ENCODE measurements at places on chromosomes 2 and 18.
A peak's percentile ranks its signal among the peaks of the same experiment; 100 is the strongest.

GRCh38 chr2:235460548-235461047 is 33.2 kb upstream of the AGAP1 start:
- no peaks in the 10 kb centered on the region for H3K4me1 ChIP-seq
- no peak for DNase-seq
- H3K27me3 ChIP-seq: no peaks in the 10 kb centered on the region
- no peaks in the 10 kb centered on the region for H3K36me3 ChIP-seq

DNA sequence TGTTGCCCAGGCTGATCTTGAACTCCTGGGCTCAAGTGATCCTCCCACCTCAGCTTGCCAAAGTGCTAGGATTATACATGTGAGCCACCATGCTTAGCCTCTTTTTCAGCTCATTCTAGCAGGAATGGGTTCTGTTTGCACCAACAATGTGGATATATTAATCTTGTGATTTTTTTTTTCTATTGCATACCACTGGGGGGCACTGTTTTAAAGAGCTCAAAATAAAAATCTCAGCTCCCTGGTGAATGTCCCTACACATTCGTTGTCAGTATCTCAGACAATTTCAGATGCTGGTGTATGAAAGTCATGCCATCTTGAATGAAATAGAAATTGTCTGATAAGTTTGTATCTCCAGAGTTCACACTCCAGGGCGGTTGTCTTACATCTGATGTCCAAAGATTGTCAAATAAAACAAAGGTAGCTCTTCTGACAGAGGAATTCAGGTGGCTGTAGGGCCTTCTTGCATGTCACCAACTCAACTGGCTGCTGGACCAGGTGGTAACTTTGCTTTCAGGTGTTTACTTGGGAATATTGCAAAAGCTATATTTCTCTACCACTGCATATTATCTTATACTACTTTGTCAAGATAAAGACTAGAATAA is 3.1 kb upstream of the MATN3 start:
- H3K27ac ChIP-seq: no peak overlapping the region
- H3K4me3 ChIP-seq: no peak overlapping the region
- H3K36me3 ChIP-seq: no peaks in the 10 kb centered on the region
- H3K27me3 ChIP-seq: peaks cover 32% of the 10 kb centered on the region
- DNase-seq: peak; percentile 20
- H3K4me1 ChIP-seq: peaks cover 4% of the 10 kb centered on the region

- H3K36me3 ChIP-seq: no peaks in the 10 kb centered on the region
- H3K4me1 ChIP-seq: peaks cover 11% of the 10 kb centered on the region
- H3K27me3 ChIP-seq: no peaks in the 10 kb centered on the region
- H3K4me3 ChIP-seq: no peak overlapping the region
- H3K27ac ChIP-seq: no peak overlapping the region
These were observed 17.1 kb upstream of the NFE2L2 start for GRCh38 chr2:177281400-177282180.

- H3K4me3 ChIP-seq: no peak overlapping the region
- H3K36me3 ChIP-seq: no peaks in the 10 kb centered on the region
- H3K27me3 ChIP-seq: no peaks in the 10 kb centered on the region
- DNase-seq: no peak
- H3K4me1 ChIP-seq: no peaks in the 10 kb centered on the region
These were observed 259.7 kb downstream of the TCF4 start for GRCh38 chr18:55328301-55328700.

- H3K27ac ChIP-seq: no peak overlapping the region
- no peak overlapping the region for H3K4me3 ChIP-seq
- no peak for DNase-seq
- no peaks in the 10 kb centered on the region for H3K36me3 ChIP-seq
These were observed 787.9 kb upstream of the FANCL start for GRCh38 chr2:59029058-59029457.

- no peak for DNase-seq
- no peaks in the 10 kb centered on the region for H3K36me3 ChIP-seq
- H3K4me3 ChIP-seq: no peak overlapping the region
- no peak overlapping the region for H3K27ac ChIP-seq
- H3K4me1 ChIP-seq: peaks cover 6% of the 10 kb centered on the region
These were observed 118.4 kb downstream of the MEIS1 start for GRCh38 chr2:66553370-66553769.

GRCh38 chr2:189178726-189179569 is 613 bp downstream of the COL5A2 start:
- peaks cover 12% of the 10 kb centered on the region for H3K27me3 ChIP-seq
- H3K36me3 ChIP-seq: no peaks in the 10 kb centered on the region
- no peak for DNase-seq
- H3K4me1 ChIP-seq: no peaks in the 10 kb centered on the region
- H3K27ac ChIP-seq: peak overlapping the region; percentile 27

- DNase-seq: no peak
These were observed 4.0 kb downstream of the TSGA10 start for GRCh38 chr2:99150706-99151105.

GRCh38 chr2:225691711-225692110 is 292.2 kb downstream of the NYAP2 start:
- DNase-seq: no peak
- no peaks in the 10 kb centered on the region for H3K27me3 ChIP-seq
- H3K27ac ChIP-seq: no peak overlapping the region
- no peaks in the 10 kb centered on the region for H3K4me1 ChIP-seq

GRCh38 chr2:80113399-80113798 is 191.2 kb downstream of the LRRTM1 start:
- no peaks in the 10 kb centered on the region for H3K4me1 ChIP-seq
- no peak overlapping the region for H3K27ac ChIP-seq
- H3K27me3 ChIP-seq: no peaks in the 10 kb centered on the region

GRCh38 chr18:23711426-23711825 is 22.2 kb downstream of the LAMA3 start:
- no peaks in the 10 kb centered on the region for H3K36me3 ChIP-seq
- H3K27me3 ChIP-seq: no peaks in the 10 kb centered on the region
- H3K27ac ChIP-seq: no peak overlapping the region
- H3K4me3 ChIP-seq: no peak overlapping the region
- peaks cover 10% of the 10 kb centered on the region for H3K4me1 ChIP-seq
- no peak for DNase-seq

DNA sequence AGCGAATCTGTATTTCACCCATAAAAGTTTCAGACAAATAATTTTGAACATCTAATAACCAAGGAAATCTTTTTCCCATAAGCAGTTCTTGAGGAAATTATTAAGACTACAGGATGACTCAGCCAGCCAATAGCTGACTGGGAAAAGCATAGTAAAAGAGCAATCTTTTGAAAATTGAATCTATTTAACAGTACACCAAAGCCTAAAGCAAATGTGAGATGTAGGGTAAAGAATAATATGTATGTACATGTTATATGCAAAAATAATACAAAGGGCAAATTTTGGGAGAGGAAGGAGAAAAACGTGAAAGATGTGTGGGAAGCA is 12.6 kb upstream of the KDSR start:
- H3K27me3 ChIP-seq: no peaks in the 10 kb centered on the region
- H3K27ac ChIP-seq: no peak overlapping the region
- no peak overlapping the region for H3K4me3 ChIP-seq
- peaks cover 8% of the 10 kb centered on the region for H3K36me3 ChIP-seq
- no peaks in the 10 kb centered on the region for H3K4me1 ChIP-seq

DNA sequence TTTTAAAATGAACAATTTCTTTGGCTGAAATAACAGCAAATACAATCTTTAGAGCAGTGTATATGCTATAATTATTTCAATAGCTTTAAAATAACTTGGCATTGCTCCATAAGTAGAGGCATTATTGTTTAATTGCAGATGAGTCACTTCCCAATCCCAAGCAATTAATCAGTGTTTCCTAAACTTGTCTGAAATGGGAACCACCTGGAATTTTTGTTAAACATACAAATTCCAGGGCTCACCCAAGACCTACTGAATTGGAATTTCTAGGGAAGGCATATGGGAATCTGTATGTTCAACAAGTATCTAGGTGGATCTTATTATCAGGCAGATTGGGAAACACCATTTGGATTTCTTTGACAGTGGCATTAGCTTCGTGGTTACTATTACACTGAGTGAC is 27.1 kb upstream of the FMNL2 start:
- H3K4me3 ChIP-seq: no peak overlapping the region
- DNase-seq: no peak

GRCh38 chr2:119338826-119339561 is 27.6 kb downstream of the C2orf76 start:
- H3K36me3 ChIP-seq: no peaks in the 10 kb centered on the region
- H3K4me1 ChIP-seq: peaks cover 3% of the 10 kb centered on the region
- peak; percentile 18 for DNase-seq

GRCh38 chr2:199955007-199955338 is 318 bp downstream of the TYW5 start:
- peak overlapping the region; percentile 88 for H3K27ac ChIP-seq
- no peak for DNase-seq
- H3K36me3 ChIP-seq: peaks cover 6% of the 10 kb centered on the region
- H3K27me3 ChIP-seq: no peaks in the 10 kb centered on the region
- H3K4me1 ChIP-seq: peaks cover 24% of the 10 kb centered on the region
- peak overlapping the region; percentile 87 for H3K4me3 ChIP-seq

DNA sequence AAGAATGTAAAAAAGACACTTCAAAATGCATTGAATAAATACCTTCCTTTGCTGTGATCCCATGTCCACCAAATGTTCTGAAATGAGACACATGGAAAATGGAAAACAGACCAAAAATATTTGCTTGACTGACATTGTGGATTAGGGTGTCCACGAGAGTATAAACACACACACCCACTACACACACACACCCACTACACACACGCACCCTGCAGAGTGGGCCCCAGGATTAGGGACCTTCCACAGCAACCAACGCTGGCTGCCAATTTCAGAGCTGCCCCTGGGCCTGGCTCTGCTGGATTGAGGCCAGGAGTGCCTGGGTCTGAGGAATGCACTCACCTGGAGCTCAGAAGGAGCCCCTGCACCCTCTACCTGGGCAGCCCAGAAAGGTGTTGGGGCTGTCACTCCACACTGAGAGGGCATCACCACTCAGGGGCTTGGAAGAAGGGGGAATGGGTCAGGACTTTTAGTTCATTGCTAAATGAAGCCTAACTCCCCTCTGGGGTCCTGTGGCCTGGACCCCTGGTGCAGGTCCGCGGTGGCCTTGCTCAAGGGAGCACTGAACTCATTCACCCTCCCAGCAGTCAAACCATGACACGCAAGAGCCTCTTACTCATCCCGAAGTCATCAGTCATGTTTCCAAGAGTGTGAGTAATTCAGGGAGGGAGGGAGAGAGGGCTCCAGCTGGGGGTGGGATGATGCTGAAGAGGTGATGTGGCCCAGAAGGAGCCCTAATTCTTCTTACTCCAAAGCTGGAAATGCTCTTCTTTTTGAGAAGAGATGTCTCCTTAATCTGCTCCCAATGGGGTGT is 50.2 kb upstream of the PLB1 start:
- no peaks in the 10 kb centered on the region for H3K27me3 ChIP-seq
- no peak for DNase-seq
- H3K27ac ChIP-seq: no peak overlapping the region
- H3K4me3 ChIP-seq: no peak overlapping the region
- no peaks in the 10 kb centered on the region for H3K36me3 ChIP-seq
- no peaks in the 10 kb centered on the region for H3K4me1 ChIP-seq

DNA sequence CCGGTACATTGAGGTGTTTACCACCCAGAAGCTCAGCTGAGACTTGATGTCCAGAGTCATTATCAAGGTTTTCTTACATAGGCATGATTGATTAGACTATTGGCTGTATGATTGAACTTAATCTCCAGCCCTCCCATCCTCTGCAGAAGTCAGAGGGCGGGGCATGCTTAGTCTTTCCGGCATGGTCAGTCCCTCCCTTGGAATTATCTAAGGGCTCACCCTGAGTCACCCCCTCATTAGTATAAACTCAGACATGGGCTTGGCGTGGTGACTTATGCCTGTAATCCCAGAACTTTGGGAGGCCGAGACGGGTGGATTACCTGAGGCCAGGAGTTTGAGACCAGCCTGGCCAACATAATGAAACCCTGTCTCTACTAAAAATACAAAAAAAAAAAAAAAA is 243.9 kb downstream of the VAPA start:
- no peaks in the 10 kb centered on the region for H3K27me3 ChIP-seq
- no peaks in the 10 kb centered on the region for H3K4me1 ChIP-seq
- H3K27ac ChIP-seq: no peak overlapping the region
- H3K4me3 ChIP-seq: no peak overlapping the region

GRCh38 chr2:150778828-150779227 is 291.4 kb upstream of the RND3 start:
- no peaks in the 10 kb centered on the region for H3K4me1 ChIP-seq
- H3K4me3 ChIP-seq: no peak overlapping the region
- no peaks in the 10 kb centered on the region for H3K36me3 ChIP-seq
- H3K27ac ChIP-seq: no peak overlapping the region
- DNase-seq: no peak

DNA sequence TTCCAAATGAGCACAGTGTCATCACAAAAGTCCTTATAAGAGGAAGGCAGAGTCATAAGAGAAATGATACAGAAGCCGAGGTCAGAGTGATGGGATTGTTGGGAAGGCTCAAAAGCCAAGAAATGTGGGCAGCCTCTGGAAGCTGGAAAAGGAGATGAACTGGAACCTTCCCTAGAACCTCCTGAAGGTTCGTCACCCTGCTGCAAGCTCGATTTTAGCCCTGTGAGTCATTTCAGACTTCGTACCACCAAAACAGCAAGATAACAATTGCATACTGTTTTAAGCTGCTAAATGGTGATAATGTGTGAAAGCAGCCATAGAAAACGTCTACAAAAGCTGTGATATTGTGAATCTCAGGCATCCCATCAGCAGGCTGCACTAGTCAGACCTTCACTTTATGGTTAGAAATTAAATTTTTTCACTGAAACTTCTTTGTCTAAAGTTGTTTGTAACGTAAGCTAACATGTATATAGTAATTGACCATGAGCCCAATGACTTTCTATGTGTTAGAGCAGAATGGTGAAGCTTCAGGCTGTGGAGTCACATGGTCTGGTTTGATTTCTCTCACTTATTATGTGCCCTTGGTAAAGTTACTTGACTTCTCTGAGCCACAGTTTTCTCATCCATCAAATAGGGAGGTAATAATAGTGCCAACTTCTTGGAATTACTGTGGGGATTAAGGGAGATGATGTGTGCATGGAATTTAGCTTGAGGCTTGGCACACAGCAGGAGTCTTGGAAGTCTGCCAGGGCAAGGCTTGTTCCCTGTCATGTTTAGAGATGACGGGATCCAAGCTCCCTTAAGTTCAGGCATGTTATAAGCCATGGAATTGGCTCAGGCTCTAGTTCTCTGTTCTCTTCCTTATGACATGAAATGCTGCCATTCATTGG is 132.0 kb upstream of the CCDC195 start:
- no peaks in the 10 kb centered on the region for H3K27me3 ChIP-seq
- no peak for DNase-seq
- H3K27ac ChIP-seq: no peak overlapping the region

- no peak overlapping the region for H3K4me3 ChIP-seq
- DNase-seq: no peak
- no peaks in the 10 kb centered on the region for H3K27me3 ChIP-seq
- H3K36me3 ChIP-seq: no peaks in the 10 kb centered on the region
- no peaks in the 10 kb centered on the region for H3K4me1 ChIP-seq
- no peak overlapping the region for H3K27ac ChIP-seq
These were observed 18.9 kb downstream of the SNORC start for GRCh38 chr2:232888839-232889529.

GRCh38 chr2:190069936-190070696 is 7.6 kb upstream of the MSTN start:
- H3K36me3 ChIP-seq: no peaks in the 10 kb centered on the region
- DNase-seq: peak; percentile 72
- no peak overlapping the region for H3K27ac ChIP-seq
- H3K27me3 ChIP-seq: no peaks in the 10 kb centered on the region
- H3K4me1 ChIP-seq: no peaks in the 10 kb centered on the region
